ENCODE measurements at places on chromosomes 6 and 20.

DNA sequence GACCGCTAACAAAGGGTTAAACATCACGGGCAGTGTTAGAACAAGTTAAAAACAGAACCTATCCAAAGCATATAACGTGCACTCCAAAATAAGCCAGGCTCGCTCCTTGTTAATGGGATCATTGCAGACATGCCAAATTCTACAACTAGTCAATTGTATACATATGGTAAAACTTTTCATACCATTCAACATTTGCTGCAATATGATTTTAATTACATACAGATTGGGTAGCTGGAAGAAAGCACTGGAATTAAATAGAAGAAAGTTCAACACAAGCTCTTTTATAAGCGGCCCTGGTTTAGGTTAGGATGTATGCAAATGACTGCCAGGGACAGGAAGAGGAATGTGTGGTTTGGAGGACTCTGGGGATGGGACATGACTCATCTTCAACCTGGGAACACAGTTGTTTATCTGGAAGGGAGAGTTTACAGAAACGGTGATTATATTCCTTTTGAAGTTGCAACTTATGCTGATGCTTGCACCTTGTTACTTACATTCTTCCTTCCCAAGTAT, 62.5 kb upstream of the TIAM2 start:
- DNase-seq, result no peak

DNA sequence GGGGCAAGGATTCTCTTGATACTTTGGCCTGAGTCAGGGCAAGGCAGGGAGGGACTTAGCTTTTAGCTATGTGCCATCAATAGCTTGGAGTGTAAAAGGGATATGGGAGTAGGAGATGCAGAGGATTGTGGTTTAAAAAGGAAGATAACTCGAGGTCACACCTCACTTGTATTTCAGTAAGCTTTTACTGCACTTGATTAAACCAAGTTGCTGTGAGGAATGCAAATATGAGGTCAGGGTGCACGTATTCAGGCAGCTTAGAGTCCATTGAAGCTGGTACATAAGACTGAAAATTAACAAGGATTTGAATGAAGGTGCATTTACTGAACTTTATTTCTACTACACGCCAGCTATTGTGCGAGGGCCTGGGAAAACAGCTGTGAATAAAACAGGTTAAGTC, 32.1 kb downstream of the DSTN start:
- no peak for DNase-seq

DNA sequence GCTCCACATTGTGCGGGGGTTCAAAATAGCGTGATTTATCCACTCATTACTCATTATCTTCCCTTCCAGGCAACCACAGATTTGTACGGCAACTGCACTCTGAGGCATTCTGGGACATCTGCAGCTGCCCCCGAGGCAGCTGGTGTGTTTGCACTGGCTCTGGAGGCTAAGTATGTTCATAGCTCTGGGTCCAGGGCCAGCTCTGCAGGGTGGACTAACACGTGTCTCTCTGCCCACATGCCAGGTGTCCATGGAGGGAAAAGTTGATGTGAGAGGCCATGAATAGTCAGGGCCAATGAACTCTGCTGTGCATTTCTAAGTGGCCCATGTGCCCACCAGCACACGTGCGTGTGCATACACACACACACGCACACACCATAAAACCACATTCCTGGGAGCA, 74.9 kb downstream of the BFSP1 start:
- DNase-seq, result no peak

- DNase-seq, result no peak
Observed at GRCh38 chr6:38420207-38420606, 219.5 kb downstream of the BTBD9 start.

DNA sequence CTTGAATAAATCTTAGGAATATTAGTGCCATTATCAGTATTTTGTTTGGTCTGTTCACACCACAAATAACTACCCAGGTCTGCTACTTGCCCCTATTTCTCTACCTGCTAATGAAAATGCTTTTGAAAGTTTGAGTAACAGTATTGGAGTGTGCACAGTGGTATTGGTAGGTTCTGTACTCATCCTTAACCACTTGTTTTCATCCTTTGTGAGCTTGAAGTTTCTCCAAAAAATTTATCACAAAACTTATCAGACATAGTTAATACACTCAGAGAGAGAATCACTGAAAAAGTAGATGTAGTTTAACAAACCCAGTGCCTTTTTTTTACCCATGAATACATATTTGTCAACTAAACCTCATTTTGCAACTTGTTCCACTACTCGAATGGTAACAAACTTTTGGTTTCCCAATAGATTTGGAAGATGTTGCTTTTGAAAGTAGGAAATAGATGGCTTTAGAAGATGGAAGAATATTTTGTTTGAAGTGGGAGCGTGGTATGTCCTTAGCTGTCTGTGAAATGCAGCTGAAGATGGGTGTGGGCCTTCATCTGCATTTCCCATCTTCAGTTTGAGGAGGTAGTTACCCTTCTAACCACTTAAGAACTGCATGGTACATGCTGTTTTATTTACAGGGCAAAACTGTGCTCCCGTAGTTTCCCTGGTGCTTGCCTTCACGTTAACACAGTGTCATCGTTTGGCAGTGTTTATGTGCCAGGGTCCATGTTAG, 9.0 kb downstream of the PTPN1 start:
- no peak for DNase-seq

DNA sequence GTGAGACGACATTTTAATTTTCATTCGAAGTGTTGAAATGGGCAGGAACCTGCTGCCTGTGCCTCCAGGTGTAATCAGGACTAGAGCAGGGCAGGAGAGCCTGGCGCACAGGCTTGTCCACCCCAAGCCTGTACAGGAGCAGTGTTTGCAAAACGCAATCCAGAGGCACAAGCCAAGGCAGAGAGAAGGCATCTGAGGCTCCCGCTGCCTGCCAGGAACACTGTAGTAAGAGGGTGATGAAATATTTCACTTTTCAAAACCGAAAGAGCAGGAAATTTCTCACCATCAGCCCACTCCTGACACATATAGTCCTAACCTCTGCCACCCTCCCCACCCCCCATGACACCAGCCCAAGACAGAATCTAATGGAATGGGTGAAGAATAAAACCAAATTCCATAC, 132.5 kb downstream of the RTN4IP1 start:
- DNase-seq, result no peak

- DNase-seq, result no peak
Observed at GRCh38 chr6:33383427-33384185, 8.0 kb upstream of the KIFC1 start.

GRCh38 chr20:21027569-21027968, 78.6 kb downstream of the LINC00237 start:
- DNase-seq, result peak; percentile 62

DNA sequence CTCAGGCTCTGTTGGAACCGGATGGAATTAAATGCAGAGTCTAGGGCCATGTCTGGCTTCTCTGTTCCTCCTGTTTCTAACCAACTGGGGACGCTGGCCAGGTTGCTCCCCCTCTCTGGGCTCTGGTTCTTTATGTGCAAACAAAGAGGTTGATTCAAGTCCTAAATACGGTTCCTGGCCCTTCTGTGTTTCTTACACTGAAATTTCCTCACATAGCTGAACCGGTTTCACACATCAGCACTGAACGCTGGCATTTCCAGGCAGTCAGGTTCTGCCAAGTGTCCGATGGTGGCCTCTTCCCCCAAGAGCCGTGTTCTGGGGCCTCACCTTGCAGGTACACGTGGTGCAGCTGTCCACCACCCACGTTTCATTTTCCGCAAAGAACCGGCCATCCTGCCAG, 13.5 kb downstream of the THBS2 start:
- DNase-seq, result no peak

GRCh38 chr6:24699521-24700359, 19.2 kb downstream of the C6orf62 start:
- DNase-seq, result no peak

GRCh38 chr6:35136185-35136584, 5.0 kb downstream of the TCP11 start:
- DNase-seq, result no peak
